ENCODE measurements at places on chromosomes 7 and 10. TPM values are rescaled to one million over a fixed set of nuclear protein-coding genes. Genes with fewer than 3 reads are reported as not detected.

The RNF32 gene
- total RNA-seq = 1.7 TPM

The PNLIP gene
- 4.4 TPM for total RNA-seq

The COL1A2 gene
- total RNA-seq = 364 TPM

The LRGUK gene
- total RNA-seq = 7.0 TPM

The CPN1 gene
- not detected for total RNA-seq

DNA sequence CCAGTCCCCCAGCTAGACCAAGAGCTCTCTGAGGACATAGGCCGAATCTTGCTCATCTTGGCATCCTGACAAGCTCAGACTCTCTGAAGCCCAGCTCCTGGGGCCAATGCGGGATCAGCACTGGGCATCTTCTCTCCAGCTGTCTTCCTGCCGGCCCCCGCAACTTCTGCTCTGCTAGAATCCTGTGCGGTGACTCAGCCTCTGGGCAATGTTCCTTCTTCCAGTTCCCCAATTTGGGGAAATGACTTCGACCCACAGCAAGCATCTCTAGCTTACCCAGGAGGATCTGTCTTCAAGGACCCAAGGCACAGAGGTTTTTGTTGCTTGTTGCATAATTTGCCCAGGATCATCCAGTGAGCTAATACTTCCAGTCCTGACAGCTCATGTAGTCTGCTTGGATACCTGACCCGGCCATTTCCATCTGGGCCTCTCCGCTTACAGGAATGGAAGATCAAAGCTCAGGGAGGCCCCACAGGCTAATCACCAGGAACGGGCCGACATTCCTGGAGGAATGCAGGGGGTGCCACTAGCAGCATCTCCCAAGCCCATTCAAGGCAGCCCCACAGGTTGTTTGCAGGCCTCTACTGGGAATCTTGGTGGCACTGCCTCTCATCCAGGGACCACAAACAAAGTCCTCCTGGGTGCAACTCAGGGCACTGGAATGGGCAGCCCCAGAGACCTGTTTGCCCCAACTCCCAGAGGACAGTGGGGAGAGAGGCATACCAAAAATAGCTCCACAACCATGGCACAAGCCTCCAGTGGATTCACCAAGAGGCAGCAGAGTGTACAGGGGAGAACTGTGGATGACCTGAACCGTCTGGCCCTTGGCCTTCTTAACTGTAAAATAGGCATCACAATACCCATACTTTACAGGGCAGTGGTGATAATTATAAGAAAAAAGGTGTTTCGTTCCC lies 151.9 kb downstream of the NEURL1 start:
- DNase-seq = peak; percentile 74

DNA sequence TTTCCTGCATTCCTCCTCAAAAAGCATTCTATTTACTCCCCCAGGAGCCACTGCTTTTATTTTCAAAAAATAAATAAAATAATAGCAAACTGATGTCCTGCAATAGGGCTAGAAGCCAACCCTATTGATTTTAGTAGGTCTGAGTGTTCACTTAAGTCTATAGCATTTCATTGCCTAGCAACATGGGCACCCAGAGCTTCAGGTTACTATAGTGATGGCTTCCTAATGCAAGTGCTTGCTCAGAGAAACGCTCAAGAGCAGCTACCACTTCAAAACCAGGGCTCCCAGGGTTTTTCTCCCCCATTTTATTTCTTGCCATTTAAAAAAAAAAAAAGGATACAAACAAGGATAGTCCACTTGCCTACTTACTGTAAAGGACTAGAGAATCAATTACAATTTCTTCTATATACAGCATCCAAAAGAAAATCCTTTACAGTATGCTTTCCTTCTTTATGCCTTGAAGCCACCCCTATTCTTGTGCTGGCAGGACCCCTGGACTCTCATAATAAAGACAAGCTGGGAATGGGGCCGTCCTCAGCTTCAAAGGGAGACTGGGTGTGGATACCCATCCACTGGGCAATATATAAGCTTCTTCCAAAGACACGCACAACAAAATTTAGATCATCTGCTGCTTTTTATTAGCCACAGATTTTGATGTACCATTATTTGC lies 133.3 kb downstream of the VPS41 start:
- no peak for DNase-seq

DNA sequence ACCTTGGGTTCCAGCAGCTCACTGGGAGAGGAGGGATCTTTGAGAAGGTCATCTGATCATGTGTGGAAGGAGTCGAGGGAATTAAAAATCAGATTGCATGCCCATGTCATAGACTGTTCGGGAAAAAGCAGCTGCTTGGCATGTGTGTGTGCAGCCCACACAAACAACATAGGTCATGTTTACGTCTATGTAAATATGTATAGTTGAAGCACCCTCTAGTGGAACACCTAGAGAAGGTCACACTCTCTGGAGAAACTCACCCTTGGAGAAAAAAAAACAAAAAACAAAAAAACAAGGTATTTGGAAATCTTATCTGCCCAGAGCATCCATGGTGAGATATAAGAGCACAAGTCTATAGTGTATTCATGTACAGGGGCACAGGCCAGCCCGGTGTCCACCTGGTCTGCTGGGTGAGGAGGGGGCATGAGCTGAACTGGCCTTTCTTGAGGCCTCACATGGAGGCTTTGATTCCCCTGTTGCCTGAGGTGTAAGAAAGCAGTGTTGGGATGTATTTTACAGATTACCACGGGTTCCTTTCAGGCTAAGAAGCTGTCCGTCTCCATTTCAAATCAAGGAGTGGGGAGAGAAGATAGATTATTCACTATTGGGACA lies 98.0 kb downstream of the NPY start:
- no peak for DNase-seq

GRCh38 chr7:98217623-98218582 lies 6.7 kb downstream of the BHLHA15 start:
- no peak for DNase-seq

DNA sequence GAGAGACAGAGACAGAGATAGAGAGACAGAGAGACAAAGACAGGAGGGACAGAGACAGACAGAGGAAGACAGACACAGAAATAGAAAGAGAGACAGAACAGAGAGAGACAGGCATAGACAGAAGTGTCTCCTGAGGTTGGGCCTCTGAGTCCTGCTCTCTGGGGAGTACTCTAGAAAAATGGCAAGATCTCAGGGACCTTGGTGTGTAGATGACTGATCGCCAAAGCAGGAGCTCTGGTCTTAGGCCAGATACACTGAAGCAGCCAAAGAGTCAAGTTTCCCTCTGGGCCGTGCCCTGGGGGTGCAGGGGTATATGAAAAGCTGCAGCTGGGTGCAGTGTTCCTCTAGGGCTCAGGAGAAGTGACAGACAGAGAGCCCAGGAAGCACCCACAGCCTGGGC lies 176.6 kb upstream of the TNS3 start:
- no peak for DNase-seq

- DNase-seq = no peak
These were observed 12.5 kb upstream of the SRGN start for GRCh38 chr10:69075431-69075830.

DNA sequence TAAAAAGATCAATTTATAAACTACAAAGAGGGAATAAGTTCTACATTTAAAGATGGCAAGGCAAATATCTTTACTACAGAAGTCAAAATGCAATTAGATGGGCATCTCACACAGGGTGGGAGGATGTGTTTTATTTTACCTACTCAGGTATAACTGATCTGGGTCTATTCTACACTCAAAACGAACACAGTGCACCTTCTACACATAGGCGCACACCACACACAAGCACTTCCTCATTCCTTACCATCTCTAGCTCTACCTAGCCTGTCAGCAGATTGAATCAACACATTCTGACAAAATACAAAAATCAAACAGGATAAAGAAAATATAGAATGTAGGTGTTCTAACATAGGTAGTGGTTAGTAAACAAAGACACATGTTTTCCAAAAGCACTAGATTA lies 64.8 kb downstream of the SGCE start:
- no peak for DNase-seq

- no peak for DNase-seq
These were observed 138.2 kb downstream of the MAD1L1 start for GRCh38 chr7:2094454-2095045.

GRCh38 chr7:28068811-28069216 lies 111.8 kb downstream of the JAZF1 start:
- DNase-seq = no peak

DNA sequence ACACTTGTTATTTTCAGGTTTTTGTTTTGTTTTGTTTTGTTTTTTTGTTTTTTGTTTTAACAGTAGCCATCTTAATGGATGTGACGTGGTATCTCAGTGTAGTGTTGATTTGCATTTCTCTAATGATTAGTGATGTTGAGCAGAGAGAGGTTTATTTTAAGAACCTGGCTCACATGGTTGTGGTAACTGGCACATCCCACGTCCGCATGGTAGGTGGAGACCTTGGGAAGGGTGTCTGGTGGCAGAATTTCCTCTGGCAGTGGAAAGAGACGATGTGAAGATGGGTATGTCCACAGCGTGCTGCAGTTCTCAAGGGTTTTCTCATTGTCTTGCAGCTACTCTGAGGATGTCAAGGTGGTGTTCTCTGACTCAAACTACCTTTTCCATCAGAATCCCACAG lies 252.2 kb downstream of the GALNT17 start:
- DNase-seq = no peak
